PC-9 (cell line): ENCODE measurements at places on chromosomes 11 and 22. TPM values are rescaled to one million over a fixed set of nuclear protein-coding genes. Genes with fewer than 3 reads are reported as not detected.
A peak's percentile ranks its signal among the peaks of the same experiment; 100 is the strongest.

- DNase-seq = no peak
These were observed 2.7 kb downstream of the SERGEF start for GRCh38 chr11:18010121-18010670.

DNA sequence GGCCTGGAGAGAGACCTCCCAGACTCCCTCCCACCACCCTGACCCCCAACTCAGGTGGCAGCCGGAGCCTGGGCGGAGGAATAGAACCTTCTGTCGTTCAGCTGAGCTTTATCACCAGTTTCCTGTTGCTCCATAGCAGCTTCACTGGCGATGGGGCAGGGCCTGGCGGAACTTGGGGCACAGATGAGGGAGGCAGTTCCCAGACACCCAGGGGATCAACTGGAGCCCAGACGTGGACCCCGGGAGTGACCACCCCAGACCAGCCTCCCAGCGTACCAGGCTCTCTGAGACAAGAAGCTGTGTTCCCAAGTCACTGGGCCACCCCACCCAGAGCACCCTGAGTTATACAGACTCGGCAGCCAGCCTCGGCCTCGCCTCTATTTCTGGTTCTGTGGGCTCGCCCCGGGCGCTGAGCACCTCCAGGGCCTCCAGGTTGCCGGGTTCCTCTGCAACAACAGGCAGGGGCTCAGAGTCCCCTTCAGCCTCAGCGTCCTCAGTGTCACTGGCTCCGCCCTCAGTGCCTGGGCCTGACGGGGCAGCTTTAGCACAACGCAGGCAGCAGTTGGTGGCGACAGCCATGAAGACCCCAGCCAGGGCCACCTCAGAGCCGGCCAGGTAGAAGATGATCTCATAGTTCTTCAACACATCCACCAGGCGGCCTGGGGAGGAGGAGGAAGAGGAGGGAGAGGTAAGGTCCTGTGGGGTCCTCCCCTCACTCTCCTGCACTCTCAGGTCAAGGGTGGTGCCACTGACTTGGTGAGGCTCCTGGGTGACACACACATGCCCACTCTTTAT, 5.7 kb downstream of the SLC16A8 start:
- DNase-seq = no peak

DNA sequence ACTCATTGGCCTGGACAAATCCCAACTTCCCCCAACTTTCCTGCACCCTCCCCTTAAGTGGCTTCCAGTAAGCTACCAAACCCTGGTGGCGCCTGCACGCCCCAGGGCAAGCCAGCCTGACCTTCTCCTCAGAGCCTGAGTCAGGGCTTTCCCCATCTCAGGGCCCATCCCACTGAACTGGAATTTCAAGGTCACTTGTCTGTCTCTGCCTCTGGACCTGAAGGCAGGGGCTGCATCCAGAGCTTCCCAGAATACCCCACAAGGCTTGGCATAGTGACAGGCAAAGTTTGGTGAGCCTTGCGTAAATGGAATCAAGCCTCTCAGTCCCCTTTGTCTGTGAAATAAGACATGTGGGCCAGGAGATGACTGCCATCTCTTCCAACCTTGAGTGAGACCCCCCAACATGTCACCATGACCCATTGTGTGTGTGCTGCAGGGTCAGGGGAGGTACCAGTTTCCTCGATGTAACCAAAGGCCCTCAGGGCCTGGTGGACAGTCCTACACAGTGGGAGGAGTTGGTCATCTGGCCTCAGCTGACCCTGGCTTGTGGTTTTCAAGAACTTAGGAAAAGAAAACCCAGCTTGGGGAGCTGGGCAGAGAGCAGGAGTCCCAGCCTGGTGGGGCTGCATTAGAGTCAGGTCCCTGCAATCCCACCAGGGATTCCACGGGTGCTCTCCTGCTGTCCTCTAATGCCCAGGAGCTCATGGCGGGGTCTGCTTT, 8.9 kb downstream of the ALX4 start:
- peak; percentile 61 for DNase-seq

ANO1 gene
- total RNA-seq = 107 and 114 TPM in 2 replicates

- DNase-seq = no peak
These were observed 983.9 kb upstream of the CNTN5 start for GRCh38 chr11:98036810-98037209.
